H9 (cell line): ENCODE measurements at places on chromosomes 16 and 17. TPM values are rescaled to one million over a fixed set of nuclear protein-coding genes. Genes with fewer than 3 reads are reported as not detected.

Gene KRTAP9-9
- total RNA-seq: not detected in 2 replicates

Gene MRPL12
- total RNA-seq: 140 and 146 TPM in 2 replicates

DNA sequence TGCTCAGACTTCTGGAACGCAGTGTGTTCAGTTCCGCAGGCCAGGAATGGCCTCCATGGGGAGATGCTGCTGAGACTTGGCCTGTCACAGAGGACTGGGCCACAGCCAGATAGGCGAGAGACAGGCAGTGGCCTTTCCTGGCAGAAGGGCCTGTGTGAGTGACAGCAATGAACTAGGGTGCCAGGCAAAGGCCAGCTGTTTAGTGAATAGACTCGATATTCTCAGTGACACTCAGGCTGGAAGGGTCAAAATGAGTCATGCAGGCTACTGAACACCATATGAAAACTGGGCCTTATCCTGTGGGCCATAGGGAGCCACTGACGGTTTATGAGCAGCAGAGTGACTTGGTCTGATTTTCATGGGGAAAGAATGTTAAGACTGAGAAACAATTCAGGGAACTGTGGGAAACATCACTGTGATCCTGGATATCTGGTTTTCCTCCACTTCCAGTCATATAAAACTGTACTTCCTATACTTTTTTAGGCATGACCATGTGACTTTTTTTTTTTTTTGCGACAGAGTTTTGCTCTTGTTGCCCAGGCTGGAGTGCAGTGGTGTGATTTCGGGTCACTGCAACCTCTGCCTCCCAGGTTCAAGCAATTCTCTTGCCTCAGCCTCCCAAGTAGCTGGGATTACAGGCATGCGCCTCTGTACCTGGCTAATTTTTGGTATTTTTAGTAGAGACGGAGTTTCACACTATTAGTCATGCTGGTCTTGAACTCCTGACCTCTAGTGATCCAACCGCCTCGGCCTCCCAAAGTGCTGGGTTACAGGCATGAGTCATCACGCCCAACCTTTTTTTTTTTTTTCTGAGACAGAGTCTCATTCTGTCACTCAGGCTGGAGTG is 5.2 kb upstream of the NUBP1 start:
- no peaks in the 10 kb centered on the region for H3K4me1 ChIP-seq
- no peaks in the 10 kb centered on the region for H3K36me3 ChIP-seq
- DNase-seq: peak; percentile 36
- no peaks in the 10 kb centered on the region for H3K27me3 ChIP-seq
- H3K4me3 ChIP-seq: no peak overlapping the region

DNA sequence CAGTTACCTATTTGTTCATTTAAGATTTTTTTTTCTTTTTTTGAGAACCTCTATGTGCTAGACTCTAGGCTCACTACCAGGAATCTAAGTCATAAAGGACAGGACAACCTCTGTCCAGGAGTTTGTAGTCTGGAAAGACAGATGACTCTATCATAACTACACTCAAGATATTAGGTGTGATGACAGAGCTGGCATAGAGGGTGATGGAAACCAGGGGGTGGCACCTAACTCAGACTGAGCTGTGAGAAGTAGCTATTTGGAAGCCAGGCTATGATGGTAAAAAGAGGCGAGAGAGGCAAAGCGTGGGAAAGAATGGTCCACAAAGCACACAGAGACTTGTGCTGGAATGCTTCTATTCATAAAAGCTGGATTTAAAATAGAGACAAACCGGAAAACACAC is 372.3 kb downstream of the SEC14L1 start:
- no peak overlapping the region for H3K4me3 ChIP-seq
- H3K27ac ChIP-seq: no peak overlapping the region
- 0 out of 2 replicates have a peak, but pooled peaks cover 3% of the 10 kb centered on the region for H3K4me1 ChIP-seq
- no peaks in the 10 kb centered on the region for H3K36me3 ChIP-seq
- no peak for DNase-seq

- no peaks in the 10 kb centered on the region for H3K4me1 ChIP-seq
- H3K36me3 ChIP-seq: peaks cover 25% of the 10 kb centered on the region
- no peaks in the 10 kb centered on the region for H3K27me3 ChIP-seq
- no peak for DNase-seq
- H3K27ac ChIP-seq: no peak overlapping the region
Observed at GRCh38 chr16:89899879-89900481, 18.7 kb upstream of the MC1R start.

DNA sequence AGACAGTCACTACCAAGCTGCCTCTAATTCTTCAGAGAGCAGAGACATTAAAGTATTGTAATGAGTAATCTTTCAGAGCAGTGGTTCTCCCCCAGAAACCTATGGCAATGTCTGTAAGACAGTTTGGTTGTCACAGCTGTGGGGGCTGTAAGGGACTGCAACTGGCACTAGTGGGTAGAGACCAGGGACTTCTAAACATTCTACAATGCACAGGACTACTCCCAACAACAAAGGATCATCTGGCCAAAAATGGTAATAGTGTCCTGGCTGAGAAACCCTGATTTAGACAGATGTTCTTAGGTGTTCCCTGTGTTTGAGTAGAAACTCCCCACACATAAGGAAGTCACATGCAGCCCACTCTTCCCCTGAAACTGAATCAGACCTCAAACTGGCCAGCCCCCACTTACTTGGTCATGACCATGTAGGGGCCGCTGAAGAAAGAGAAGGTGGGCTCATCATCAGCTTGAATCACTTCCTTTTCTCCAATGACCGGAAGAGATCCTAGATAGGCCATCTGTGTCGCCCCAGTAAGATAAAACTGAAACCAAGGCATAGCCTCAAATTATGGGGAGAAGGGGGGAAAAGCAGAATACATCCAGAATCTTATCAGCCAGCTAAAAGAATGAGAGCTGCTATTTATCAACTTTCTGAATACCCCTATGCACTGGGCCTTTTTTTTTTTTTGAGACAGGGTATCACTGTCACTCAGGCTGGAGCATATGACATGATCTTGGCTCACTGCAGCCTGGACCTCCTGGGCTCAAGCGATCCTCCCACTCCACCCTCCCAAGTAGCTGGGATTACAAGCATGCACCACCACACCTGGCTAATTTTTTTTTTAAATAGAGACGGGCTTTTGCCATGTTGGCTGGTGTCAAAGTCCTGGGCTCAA is 75.8 kb downstream of the TEX14 start:
- no peaks in the 10 kb centered on the region for H3K36me3 ChIP-seq
- no peak for DNase-seq
- no peaks in the 10 kb centered on the region; the same call in 1 of the 2 replicates for H3K4me1 ChIP-seq
- no peak overlapping the region for H3K27ac ChIP-seq
- H3K27me3 ChIP-seq: no peaks in the 10 kb centered on the region
- no peak overlapping the region for H3K4me3 ChIP-seq

- H3K27ac ChIP-seq: no peak overlapping the region
- DNase-seq: no peak
- H3K36me3 ChIP-seq: peaks cover 6% of the 10 kb centered on the region
- no peaks in the 10 kb centered on the region for H3K4me1 ChIP-seq
Observed at GRCh38 chr16:78469787-78470186, 370.3 kb downstream of the WWOX start.

GRCh38 chr17:51224402-51225262 is 35.2 kb downstream of the MBTD1 start:
- no peak overlapping the region for H3K27ac ChIP-seq
- H3K4me1 ChIP-seq: no peaks in the 10 kb centered on the region
- peaks cover 47% of the 10 kb centered on the region for H3K36me3 ChIP-seq
- no peak for DNase-seq
- no peak overlapping the region for H3K4me3 ChIP-seq
- H3K27me3 ChIP-seq: no peaks in the 10 kb centered on the region

- DNase-seq: no peak
- H3K36me3 ChIP-seq: peaks cover 11% of the 10 kb centered on the region
- H3K27me3 ChIP-seq: peaks cover 18% of the 10 kb centered on the region; the same call in 1 of the 2 replicates
Observed at GRCh38 chr17:49132317-49132698, 261 bp upstream of the B4GALNT2 start.

DNA sequence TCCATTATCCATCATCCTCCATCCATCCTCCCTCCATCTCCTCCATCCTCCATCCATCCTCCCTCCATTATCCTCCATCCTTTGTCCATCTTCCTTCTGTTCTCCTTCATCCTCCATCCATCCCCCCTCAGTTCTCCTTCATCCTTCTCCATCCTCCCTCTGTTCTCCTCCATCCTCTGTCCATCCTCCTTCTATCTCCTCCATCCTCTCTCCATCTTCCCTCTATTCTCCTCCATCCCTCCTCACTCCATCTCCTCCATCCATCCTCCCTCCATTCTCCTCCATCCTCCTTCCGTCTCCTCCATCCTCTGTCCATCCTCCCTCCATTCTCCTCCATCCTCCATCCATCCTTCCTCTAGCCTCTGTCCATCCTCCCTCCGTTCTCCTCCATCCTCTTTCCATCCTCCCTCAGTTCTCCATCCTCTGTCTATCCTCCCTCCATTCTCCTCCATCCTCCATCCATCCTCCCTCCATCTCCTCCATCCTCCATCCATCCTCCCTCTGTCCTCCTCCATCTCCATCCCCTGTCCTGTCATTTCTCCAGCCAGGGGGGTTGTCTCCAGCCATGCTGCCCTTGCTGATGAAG is 143.7 kb downstream of the SDK2 start:
- no peak for DNase-seq
- H3K4me1 ChIP-seq: 0 out of 2 replicates have a peak, but pooled peaks cover 3% of the 10 kb centered on the region
- H3K36me3 ChIP-seq: peaks cover 15% of the 10 kb centered on the region
- H3K27me3 ChIP-seq: no peaks in the 10 kb centered on the region

GRCh38 chr17:19410091-19410490 is 941 bp upstream of the RNF112 start:
- no peak for DNase-seq
- H3K36me3 ChIP-seq: no peaks in the 10 kb centered on the region; the same call in 2 of the 3 replicates
- H3K27me3 ChIP-seq: no peaks in the 10 kb centered on the region
- H3K4me1 ChIP-seq: no peaks in the 10 kb centered on the region
- no peak overlapping the region for H3K27ac ChIP-seq
- no peak overlapping the region; the same call in 2 of the 3 replicates for H3K4me3 ChIP-seq

GRCh38 chr17:55580596-55581133 is 69.4 kb upstream of the SMIM36 start:
- no peak for DNase-seq
- no peak overlapping the region for H3K27ac ChIP-seq
